ENCODE measurements at places on chromosomes 12 and 14.

DNA sequence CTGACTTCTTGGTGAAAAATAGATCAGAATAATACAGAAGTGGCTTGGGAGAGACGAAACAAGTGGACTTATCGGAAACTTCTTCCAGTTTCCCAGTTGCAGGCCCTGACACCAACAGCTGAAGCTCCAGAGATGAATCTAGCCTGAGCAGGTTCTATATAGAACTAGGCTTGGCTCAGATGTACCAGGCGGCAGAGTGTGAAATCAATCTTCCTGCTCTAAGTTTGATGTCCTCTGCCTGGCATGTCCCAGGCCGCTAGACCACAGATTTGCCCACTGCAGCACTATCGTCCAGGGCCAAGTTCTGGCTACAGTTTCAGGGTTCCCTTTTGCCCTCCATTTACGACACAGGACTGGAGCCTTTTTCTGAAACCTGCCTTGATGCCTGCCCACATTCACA, 91.3 kb upstream of the PLEKHA5 start:
- DNase-seq = no peak

DNA sequence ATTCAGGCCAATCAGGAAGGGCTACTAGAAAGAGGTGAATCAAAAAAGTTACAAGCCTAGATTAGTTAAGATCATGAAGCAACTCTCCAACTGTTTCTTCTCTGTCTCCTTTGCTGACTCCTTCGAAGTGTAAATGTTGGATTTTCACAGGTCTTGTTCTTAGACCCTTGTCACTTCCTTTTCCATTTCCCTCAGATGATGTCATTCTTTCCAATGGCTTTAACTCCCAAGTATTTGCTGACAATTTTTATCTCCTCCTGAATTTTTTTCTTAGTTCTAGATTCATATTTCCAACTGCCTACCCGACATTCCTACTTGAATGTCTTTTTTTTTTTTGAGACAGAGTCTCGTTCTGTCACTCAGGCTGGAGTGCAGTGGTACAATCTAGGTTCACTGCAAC, 10.8 kb downstream of the GAS2L3 start:
- no peak for DNase-seq

DNA sequence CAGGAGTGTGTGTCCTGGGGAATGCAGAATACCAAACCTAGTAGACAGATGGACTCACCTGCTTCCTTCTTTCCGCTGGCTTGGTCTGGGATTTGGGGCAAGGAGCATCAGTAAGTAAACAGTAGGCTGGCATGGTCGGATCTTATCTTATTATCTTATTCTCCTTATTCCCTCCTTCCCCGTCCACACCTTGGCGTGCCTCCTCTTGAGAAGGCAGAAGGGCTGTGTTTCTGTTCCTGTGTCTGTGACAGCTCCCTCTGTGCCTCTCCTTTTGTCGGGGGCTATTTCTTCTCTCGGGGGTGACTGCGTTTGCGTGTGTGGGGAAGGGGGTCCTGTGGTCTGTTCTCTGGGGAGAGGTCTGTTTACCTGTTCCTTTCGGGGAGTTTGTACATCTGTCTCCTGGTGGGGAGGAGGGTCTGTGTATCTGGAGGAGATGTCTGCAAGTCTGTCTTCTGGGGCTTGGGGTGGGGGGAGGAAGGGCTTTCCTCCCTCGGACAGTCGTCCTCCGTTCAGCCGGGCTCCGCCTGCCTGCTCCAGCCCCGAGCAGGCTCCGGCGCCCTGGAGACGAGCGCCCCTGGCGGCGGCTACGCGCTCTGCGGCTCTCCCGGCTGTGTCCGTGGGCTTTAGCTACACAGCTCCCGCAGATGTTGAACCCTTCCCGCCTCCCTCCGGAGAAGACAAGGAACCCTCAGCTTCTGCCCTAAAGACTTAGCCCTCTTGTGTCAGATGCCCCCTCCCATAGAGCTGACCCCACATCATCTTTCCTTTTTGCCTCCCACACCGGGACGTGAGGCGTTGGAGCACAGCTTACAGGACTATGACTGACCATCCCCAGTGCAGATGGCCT, 4.4 kb downstream of the KRT86 start:
- peak; percentile 63 for DNase-seq

DNA sequence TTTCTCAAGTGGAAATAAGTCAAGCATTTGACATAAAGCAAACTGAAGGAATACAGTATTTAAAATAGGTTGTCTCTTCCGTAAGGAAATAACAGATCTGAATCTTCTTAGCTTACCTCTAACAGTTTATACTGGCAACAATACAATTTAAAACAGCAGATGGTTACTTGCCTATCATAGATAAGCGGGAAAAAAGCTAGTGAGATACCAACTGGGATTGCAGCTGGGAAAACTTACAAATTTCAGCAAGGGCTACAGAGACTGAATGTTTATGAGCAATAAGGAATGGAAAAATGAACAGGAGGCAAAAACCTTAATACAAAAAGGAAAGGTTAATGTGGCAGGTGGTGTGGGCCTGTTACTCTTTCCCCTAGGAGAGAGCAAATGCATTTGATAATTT, 220.0 kb downstream of the RASSF9 start:
- DNase-seq = no peak

DNA sequence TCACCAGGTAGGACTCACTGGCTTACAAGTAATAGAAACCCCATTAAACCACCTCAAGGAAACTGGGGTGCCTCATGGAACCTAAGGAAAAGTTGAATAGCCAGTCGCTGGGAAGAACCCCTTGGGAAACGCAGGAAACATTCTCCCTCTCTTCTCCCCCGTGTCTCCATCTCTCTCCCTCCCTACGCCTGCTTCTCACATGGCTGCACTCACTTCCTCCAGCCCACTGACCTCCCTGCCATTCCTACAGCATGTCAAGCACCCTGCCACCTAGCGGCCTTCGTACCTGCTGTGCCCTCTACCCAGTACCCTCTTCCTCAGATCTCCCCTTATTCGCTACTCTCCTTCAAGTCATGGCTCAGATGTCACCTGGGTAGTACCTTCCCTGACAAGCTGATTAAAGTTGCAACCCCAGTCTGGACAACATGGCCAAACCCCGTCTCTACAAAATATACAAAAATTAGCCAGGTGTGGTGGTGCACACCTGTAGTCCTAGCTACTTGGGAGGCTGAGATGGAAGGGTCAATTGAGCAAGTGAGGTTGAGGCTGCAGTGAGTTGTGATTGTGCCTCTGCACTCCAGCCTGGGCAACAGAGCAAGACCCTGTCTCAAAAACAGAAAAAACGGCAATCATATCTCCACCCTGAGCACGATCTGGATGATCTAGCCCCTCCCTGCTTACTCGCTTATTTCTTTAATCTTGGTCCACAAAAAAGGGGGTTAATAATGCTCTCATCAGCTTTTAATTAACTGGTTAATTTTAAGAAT, 6.4 kb upstream of the DTX1 start:
- no peak for DNase-seq

GRCh38 chr14:83173687-83174086, 1640.0 kb upstream of the SEL1L start:
- no peak for DNase-seq

DNA sequence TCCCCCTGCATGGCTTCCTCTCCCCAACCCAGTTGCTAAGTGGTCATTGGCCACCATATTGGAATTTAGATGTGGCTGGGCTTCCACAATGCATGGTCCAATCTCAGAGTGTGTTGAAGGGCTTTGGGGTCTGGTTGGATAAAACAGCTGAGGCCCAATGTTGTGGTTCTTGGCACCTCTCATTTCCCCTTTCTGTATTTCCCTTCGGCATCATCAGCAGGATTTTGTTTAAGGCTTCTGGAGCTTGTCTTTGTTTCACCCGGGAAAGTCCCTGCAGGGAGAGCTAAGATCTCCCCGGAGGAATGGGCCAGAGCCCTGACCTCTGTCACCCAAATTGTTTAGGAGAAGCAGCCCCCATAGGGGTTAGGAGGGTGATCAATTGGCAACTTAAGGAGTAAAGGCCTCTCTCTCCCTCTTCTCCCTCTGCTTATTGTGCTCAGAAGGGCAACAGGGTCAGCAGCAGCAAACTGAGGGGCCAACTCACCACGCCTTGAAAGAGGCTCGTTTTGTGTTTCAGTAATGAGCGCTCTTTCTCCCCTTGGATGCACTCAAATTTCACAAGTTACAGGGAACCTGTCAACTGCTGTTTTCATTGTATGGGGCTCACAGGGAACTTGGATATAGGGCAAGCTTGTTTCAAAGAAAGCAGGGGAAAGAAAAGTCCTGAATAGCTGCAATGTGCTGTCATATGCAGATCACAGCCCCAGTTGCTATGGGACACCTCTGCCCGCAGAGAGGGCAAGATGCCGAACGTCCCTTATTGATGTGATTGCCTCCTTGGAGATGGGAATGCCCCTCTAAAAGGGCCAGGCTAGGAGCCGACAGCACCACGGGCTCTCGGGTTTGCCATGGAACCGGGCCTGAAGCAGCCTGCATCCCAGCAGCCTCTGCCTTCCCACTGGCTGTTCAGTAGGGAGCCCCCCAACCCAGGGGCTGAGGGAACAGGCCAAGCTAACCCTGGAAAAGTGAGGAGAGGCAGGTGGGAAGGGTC, 223.7 kb downstream of the ZFP36L1 start:
- no peak for DNase-seq

DNA sequence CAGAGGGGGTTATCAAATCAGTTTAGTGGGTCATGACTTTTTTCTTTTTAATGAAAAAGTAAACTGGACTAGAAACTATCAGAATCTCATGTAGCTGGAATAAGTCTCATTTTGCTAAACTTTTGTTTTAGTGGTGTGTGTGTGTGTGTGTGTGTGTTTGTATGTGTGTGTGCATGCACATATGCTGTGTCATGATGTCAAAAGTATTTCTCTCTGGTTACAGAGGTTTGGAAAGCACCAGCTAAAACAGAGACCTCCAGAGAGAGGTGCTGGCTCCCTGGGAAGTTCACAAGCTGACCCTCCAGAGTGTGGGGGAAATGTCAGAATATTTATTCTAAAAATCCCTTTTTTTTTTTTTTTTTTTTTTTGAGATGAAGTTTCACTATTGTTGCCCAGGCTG, 114.7 kb downstream of the LGMN start:
- DNase-seq = no peak

DNA sequence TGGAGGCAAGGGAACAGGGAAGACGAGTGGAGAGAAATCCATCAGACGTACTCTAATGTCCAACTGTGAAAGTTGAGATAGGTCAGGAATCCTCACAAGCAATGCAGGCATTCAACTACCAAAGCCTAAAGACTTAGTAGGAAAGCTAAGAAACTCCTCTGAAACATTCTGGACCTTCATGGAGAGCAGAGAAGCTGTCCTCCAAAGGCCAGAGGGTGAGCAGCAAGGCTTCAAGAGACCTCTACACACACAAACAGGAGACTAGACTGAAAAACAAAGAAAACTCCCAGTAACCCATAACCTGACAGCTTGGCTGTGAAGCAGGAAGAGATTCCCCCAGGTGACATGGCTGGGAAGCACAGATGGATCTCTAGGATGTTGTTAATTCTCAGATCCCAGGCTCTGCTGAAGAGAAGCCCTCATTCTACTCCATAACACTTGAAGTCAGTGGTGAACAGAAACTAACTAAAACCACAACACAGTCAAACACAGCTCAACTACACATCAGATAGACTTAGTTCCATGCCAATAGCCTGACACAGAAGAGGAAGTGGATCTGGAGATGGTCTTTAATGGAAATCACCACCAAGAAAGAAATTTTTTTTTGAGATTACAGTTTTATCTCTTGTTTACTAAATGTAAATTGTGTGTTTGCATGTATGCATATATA, 23.2 kb upstream of the LYZ start:
- no peak for DNase-seq

DNA sequence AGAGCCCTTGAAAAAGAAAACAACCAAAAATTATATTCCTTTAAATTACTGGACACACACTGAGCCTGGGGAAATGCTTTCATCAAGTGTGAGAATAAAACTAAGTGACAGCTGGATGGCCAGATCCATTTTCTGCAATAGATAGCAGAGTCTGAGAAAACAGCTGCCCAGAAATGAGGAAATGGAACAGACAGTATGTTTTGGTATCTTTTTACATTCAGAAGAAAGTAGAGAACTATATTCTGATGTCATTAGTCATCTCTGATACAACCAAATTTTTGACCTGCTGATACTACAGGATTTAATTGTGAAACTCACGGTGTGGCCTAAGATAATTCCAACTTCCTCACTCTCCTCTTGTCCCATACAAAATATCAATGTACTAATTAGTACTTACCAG, 78.2 kb downstream of the HMGA2 start:
- DNase-seq = no peak

DNA sequence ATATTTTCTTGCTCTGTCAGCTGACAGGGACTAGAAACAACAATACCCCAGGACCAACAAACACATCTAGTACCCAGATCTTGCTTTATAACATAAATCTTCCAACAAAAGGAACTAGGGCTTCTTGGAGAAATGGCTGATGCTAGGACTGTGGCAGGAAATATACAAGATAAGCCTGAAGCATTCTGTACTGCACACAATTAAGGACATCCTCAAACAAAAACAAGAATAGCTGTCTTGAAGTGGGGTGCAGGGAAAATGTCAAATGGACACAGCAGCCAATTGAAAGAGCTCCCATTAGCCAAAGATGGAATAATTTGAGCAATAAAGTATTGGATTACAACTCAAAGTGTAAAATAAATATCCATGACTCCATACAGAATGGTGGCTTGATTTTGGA, 50.0 kb downstream of the LGMN start:
- no peak for DNase-seq

DNA sequence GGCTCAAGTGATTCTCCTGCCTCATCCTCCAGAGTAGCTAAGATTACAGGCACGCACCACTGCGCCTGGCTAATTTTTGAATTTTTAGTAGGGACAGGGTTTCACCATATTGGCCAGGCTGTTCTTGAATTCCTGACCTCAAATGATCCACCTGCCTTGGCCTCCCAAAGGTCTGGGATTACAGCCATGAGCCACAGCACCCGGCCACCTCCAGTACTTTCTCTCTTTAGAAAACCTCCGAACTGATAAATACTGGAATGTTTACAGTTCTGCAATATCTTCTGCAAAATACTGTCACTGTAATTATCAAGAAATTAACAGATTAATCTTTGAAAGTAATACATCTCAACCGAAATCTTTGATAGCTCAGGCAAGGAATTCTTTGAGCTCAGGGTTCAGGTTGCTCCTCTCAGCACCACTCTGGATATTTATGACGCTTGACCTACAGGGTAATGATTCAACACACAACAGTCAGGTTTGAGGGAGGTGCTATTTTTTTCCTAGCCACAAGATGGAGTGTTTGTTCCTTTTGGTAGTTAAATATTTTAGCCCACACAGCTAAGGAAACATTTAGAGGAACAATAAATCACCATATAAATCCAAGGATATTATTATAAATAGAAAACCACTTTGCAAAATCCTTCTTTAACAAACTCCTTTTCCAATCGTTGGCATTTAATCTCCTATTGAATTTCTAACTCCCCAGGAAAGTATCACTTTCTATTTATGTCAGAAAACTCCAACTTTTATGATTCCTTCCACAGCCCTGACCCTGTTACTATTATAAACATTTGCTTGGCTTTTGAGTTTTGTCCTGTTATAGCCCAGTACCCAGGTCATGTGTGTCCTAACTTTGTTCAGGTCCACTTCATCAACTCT, 48.6 kb upstream of the GTF2A1 start:
- peak; percentile 44 for DNase-seq

- no peak for DNase-seq
Measured at GRCh38 chr12:12745576-12746211, 28.5 kb downstream of the CDKN1B start.
